Cerebellum (tissue), 4 donors: ENCODE measurements at places on chromosomes 7 and 10.
A peak's percentile ranks its signal among the peaks of the same experiment; 100 is the strongest.

- no peak for DNase-seq
These were observed 7.3 kb downstream of the FGFBP3 start for GRCh38 chr10:91901784-91902677.

DNA sequence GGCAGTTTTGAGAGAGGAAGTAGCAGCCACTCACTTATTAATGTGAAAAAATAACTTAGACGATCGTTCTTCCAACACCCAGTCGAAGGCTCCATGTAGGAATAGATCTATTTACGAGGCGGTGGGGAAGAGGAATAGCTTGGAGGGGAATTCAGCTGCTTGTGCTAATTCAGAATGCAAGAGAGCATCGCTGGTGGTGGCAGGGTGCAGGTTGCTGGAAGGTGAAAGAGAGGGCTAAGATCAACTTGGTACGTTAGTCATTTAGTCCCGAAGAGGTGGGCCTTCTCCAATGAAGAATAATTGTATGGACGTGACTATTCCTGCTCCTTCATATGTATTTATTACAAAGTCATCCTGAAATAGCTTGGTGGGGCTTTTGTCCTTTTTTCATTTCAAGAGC is 98.5 kb downstream of the SEC23IP start:
- no peak for DNase-seq

DNA sequence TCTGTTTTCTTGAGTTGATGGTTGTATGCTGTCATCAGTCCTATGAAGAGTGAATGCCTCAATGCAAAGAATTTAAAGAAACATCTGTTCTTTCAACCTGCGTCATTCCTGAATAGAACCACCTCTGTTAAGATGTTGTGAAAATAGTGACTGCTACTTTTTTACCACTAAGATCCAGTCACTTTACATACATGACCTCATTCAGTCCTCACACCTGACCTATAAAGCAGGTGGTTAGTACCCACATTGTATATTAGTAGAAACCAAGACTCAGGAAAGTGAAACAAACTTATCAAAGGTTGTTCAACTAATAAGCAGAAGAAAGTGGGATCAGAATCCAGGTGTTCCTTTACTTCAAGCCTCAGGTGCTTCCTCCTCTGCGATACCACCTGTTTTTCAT is 64.8 kb downstream of the ITGB8 start:
- DNase-seq = no peak

GRCh38 chr10:113720386-113720785 is 31.1 kb upstream of the PLEKHS1 start:
- no peak for DNase-seq

DNA sequence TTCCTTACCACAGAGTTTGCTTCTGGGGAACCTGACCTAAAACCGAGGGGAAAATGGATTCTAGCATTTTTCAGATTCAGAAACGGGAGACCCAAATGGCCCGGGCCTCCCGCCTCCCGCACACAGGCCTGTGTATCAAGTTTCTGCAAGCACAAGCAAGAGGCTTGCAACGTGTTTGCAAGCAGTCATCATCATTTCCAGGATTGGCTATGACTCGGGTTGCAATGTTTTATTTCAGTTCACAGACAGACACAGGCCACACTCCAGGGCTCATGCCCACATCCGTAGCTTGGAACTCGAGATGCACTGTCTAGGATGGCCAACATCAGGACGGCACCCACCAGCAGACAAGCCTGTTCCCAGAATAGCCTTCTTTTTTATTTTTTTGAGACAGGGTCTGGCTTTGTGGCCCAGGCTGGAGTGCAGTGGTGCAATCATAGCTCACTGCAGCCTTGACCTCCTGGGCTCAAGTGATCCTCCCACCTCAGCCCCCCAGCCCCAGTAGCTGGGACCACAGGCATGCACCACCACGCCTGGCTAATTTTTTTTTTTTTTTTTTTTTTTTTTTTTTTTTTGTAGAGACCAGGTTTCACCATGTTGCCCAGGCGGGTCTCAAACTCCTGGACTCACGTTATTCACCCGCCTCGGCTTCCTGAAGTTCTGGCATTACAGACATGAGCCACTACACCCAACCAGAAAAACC is 68.1 kb upstream of the FOXK1 start:
- no peak for DNase-seq

- DNase-seq = no peak
These were observed 20.4 kb downstream of the FAM53B start for GRCh38 chr10:124723826-124724225.

GRCh38 chr10:95400787-95401186 is 110.0 kb upstream of the PDLIM1 start:
- DNase-seq = no peak

- peak; percentile 87 for DNase-seq
These were observed at the start of gene GRB10 for GRCh38 chr7:50782375-50783208. Gene GRB10 (minus strand): TSS chr7:50782896. CDS start chr7:50732322, 50,574 bp downstream.

GRCh38 chr7:128948312-128948973 is 10.7 kb downstream of the IRF5 start:
- no peak for DNase-seq

GRCh38 chr7:19747740-19748339 is 25.6 kb downstream of the TMEM196 start:
- DNase-seq = no peak

DNA sequence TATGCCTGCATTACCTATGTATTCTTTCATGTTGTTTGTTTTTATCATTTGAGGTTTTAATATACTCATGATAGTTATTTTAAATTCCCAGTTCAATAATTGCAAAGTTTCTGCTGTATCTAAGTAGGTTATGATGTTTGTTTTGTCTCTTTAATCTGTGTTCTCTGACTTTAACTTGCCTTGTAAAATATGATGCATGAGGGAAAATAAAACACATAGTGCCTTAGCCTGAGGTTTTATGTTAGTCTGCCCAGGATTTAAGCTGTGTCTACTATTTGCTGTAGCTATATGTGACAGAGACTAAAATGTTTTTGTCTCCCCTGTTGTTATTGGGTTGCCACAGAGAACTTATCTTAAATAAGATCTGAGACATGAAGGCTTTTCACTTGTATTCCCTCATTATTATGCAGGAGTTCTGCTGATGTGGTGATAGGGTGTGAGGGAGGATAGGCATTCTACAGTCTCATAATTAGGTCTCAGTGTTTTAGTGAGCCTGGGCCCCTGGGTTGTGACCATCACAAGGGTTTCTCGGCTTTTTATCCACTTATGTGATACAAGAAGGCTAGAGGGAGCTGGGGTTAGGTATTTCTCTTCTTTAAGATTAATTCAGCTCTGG is 582.5 kb downstream of the CNTNAP2 start:
- no peak for DNase-seq

DNA sequence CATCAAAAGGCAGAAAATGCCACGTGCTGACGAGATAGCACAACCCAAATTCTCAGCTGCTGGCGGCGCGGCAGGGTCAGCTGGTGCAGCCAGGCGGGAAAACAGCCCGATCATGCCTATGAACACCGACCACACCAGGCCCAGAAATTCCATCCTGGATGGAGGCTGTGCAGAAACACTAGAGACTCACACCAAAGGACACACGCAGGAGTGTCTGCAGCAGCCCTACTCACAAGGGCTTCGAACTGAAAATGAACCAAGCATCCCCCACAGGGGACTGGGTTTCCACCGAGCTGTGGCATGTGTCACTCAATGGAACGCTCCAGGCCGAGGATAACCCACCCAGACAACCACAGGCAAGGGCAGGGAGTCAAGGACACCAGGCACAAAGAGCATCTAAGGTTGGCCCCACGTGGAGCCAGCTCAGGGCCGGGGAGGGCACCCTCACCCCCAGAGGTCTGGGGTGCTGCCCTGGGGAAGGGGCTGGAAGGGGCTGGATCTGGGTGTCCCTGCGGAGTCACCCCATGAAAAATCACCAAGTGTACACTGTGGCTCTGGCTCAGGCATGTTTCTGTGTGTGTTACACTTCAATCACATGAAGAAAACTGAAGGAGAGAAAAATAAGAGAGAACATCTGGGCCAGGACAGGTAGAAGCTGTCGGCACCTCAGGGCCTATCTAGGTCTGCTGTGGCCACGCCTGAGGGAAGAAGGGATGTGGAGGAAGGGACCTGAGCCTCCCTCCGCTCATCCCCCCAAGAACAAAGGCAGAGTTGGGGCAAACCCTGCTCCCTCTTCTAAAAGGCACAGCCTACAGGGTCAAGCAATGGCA is 33.0 kb downstream of the RASGEF1A start:
- no peak for DNase-seq

DNA sequence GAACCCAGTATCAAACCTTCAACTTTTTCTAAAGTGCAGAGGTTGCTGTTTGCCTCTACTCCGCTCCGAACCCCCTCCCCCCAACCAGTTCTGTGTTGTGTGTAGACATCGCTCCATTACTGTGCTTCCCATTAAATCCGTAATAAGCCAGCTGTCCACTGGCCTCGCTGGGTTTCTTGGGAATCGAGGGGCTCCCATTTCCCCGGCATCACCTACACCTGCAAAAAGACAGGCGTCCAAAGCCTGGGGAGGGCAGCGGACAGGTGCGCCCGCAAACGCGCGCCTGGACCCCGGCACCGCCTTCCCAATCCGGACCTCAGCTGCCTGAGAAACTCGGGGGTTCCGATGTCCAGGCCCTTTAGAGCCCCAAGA is 631 bp downstream of the RTKN2 start:
- no peak for DNase-seq

GRCh38 chr7:33547880-33548279 is 357.5 kb upstream of the BMPER start:
- no peak for DNase-seq

DNA sequence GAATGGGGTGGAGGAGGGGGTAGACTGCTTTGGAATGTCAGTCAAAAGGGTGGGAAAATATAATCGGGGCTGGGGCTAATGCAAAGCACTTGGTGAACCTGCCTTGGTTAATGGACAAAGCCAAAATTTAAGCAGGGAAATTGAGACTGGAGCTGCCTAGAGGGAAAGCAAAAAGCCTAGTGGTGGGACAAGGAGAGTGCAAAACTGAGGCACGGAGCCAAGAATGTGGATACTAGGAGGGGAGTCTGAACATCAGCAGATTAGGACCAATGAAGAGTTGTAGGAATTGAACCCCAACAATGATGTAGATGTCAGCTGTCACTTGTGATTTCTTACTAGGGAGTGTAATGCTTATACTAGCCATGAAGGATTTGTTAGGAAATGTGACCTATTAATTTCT is 195.9 kb downstream of the MDFIC start:
- no peak for DNase-seq

- DNase-seq = no peak
These were observed 887.2 kb upstream of the LRRTM3 start for GRCh38 chr10:66038623-66039022.

GRCh38 chr10:131925716-131926115 is 24.9 kb downstream of the PPP2R2D start:
- DNase-seq = no peak

- no peak for DNase-seq
These were observed 52.5 kb upstream of the UNC5B start for GRCh38 chr10:71159892-71160291.

DNA sequence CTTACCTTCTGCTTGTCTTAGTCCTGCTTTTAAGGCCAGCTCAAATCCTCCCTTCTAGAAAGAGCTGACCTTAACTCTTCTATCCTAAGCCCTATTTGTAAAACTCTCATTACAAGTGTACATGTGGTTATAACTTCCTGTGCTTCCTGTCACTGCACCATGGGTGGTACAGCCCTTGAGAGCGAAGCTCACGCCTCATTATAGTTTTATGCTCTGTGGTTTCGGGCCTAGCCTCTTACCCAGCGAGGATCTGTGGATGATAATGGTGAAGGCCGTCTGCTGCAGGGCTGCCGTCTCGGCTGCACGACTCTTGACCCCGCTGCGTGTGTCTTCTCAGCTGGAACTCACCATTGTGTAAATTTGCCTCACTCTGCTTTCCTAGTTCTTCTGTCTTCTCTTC is 74.6 kb downstream of the CUL1 start:
- DNase-seq = no peak

- no peak for DNase-seq
These were observed 5.1 kb upstream of the TACC2 start for GRCh38 chr10:121983852-121984251.

DNA sequence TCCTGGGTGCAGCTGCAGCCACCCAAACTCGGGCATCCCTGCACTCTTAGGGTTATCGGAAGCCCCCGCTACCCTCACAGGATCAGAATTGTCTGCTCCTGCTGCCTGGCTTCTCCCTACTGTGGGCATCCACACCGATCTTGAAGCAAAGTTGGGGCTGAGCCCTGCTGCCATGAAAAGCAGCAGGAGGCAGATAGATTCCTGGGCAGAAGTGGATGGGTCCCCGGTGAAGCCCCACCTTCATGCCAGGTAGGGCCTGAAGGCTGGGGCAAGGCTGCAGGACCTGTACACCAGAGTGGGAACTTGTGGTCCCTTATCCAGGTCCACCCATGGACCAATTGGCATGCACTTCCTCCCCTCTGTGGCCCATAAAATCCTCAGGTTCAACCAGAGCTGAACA is 922.6 kb upstream of the KCND2 start:
- no peak for DNase-seq

GRCh38 chr7:24705461-24705954 is 51.8 kb downstream of the GSDME start:
- DNase-seq = no peak

DNA sequence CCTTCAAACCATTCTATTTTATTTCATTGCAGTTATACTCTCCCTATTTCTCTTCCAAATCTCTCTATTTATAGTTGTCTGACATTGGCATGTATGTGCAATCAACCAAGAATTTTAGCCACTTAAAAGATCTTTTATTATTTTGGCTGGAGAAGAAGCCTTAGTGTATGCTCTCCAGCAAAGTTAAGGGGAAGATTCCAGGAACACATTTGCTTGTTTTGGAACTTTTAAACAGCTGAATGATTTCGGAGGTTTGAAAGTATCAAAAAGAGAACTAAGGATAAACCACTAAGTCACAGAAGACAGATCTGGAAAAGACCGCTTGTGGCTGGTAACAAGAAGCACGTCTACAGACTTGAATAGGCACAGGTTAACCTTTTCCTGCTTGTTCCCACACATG is 182.2 kb upstream of the FZD1 start:
- no peak for DNase-seq

- DNase-seq = no peak
These were observed 412.5 kb downstream of the PLXDC2 start for GRCh38 chr10:20228729-20229128.

DNA sequence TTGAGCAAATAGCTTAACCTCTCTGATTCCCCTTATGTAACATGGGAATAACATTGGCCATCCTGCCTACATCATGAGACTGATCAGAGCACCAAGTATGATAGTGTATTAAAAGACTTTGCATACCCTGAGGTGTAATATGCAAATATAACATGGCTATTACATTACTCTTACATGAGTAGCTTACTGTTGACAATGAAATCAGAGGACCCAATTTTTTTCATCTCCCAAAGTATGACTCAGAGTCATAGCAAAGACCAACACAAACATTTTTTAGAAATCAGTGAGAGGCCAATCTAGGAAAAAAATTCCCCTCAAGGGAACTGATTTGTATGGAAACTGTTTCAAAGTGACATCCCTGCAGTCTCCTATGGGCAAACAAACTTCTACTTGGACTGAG is 47.0 kb upstream of the TMEM140 start:
- no peak for DNase-seq
